ENCODE measurements at places on chromosomes 6 and 20.
A peak's percentile ranks its signal among the peaks of the same experiment; 100 is the strongest.

DNA sequence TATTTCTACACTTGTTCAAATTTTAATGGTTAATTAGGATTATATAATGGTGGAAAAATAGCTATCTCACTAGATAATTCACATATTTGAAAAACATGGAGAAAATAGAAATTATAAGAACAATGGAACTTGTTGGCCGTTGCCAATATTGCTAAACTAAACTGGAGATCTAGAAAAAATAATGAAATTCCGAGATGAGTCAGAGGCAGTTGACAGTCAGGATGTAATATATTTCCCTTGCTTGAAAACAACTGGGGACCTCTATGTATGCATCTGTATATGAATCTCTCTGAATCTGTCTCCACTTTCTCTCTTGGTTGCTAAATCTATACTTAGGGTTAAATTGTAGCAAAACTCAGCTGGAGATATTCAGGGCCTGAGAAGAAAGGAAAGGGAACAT is 1108.2 kb upstream of the GJE1 start:
- DNase-seq = no peak

GRCh38 chr6:138987643-138988468 is at the start of gene REPS1:
Gene REPS1, minus strand, starts transcription at chr6:138988253. Its CDS starts 571 bp downstream, at chr6:138987682.
- peak; percentile 92 for DNase-seq

GRCh38 chr20:62873280-62873679 is 11.7 kb upstream of the TCFL5 start:
- DNase-seq = no peak

DNA sequence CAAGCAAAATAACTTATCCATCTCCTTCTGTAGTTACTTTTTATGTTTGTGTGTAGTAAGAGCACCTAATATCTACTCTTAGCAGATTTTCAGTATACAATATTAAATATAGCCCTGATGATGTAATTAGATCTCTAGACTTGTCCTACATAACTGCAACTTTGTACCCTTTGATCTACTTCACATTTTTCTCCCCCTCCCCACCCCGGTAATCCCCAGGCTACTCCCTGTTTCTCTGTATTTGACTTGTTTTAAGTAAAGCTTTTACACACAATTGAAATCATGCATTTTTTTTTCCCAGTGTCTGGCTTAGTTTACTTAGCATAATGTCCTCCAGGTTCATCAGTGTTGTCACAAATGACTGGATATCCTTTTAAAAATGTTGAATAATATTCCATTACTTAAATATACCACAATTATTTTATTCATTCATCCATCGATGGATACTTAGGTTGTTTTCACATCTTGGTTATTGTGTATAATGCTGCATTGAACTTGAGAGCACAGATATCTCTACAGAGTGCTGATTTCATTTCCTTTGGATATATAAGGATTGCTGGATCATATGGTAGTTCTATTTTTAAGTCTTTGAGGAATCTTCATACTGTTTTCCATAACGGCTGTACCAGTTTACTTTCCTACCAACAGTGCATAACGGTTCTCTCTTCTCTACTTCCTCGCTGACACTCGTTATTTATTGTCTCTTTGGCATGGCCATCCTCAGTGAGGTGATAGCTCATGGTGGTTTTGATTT is 212.7 kb downstream of the CDKAL1 start:
- no peak for DNase-seq

DNA sequence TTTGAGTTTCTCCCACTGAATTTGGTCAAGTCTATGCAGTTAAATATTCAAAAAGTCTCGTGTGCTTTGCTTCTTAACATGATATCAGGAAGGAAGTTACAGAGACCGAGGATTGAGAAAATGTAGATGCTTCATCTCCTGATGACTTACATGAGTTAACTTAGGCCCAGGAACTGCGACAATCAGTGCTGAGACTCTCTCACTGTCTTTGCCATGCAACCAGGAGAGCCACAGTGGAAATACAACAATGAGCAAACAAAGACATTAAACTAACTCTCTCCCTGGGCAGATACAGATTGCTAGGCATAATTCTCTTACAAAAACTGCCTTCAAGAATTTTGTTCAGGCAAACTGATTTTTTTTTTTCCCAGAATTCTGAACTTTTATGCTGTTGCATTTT is 440.6 kb upstream of the EPHA7 start:
- no peak for DNase-seq

DNA sequence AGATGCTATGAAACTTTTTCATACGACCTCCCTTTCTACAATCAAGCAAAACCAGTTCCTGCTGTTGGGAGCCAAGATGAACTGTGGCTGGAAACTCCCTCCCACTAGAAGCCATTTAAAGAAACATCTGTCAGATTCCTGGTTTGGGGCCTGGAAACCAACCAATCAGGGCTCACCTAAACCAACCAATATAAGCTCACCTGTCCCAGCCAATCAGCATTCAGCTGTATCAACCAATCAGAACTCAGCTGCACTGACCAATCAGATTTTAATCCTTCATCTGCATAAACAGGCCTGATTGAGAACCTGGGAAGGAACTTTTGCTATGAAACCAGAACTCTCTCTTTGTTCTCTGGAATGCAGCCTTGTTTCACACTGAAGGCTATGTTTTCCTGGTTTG is 42.4 kb downstream of the SNX14 start:
- DNase-seq = no peak

GRCh38 chr6:158313989-158314388 is 1.7 kb downstream of the TULP4 start:
- DNase-seq = no peak

DNA sequence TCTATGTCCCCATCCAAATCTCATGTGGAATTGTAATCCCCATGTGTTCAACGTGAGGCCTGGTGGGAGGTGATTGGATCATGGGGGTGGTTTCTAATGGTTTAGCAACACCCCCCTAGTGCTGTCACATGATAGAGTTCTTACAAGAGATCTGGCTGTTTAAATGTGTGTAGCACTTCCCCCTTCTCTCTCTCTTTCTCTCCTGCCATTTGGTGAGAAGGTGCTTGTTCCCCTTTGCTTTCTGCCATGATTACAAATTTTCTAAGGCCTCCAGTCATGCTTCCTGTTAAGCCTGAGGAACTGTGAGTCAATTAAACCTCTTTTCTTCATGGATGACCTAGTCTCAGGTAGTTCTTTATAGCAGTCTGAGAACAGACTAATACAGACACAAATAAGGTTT is 165.4 kb downstream of the OGFRL1 start:
- no peak for DNase-seq

- DNase-seq = no peak
Measured at GRCh38 chr6:44959651-44960050, 368.5 kb upstream of the RUNX2 start.

- peak; percentile 73 for DNase-seq
Measured at GRCh38 chr6:24910961-24911725, 24.6 kb downstream of the RIPOR2 start.

GRCh38 chr20:60454491-60454890 is 496.3 kb downstream of the CDH26 start:
- DNase-seq = no peak

- peak; percentile 16 for DNase-seq
Measured at GRCh38 chr6:138007014-138007472, 100.2 kb downstream of the PERP start.

GRCh38 chr20:37231947-37232630 is 29.5 kb downstream of the GHRH start:
- no peak for DNase-seq

DNA sequence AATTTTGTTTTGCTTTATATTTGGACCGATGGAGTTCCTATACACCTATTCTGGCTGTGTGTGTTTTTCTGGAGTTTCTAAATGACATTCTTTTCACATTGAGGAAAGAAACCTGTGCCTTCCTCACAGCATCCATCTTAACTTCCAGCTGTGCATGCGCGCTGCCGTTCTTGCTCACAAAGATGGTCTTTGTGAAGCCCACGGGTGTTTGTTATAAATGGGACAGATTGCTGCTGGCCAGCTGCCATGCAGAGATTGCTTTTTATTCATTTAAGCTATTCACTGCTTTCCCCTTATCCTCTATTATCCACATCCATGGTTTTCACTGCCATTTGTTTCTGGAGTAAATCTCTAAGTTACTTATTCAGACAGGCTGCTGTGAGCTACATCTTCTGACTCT is 54.2 kb downstream of the SYNDIG1 start:
- no peak for DNase-seq

GRCh38 chr20:57698116-57698866 is 11.5 kb downstream of the PMEPA1 start:
- peak; percentile 75 for DNase-seq

DNA sequence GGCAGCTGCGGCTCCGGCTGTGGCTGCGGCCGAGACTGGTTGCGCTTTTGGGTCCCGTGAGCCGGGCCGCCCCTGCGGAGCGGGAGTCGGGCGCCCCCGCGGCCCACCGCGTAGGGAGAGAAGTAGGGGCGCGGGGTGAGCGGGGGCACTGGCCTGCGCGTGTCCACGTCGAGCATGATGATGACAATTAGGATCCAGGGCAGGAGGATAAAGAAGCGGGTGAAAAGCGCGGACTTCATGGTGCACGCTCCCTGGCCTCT is 739 bp downstream of the B3GAT2 start:
- no peak for DNase-seq
